Activated T-helper 1 cell treated with anti-CD3 and anti-CD28 coated beads, Interleukin-2, amount 50 U/mL, for 16 hours (primary cell): ENCODE measurements at places on chromosomes 1 and 21.

GRCh38 chr1:44050261-44050660 is 19.0 kb upstream of the SLC6A9 start:
- no peak for DNase-seq

- DNase-seq = no peak
These were observed 148.7 kb upstream of the NR5A2 start for GRCh38 chr1:199878823-199879222.

- DNase-seq = no peak
These were observed 208.8 kb downstream of the FOXD2 start for GRCh38 chr1:47646676-47647075.

DNA sequence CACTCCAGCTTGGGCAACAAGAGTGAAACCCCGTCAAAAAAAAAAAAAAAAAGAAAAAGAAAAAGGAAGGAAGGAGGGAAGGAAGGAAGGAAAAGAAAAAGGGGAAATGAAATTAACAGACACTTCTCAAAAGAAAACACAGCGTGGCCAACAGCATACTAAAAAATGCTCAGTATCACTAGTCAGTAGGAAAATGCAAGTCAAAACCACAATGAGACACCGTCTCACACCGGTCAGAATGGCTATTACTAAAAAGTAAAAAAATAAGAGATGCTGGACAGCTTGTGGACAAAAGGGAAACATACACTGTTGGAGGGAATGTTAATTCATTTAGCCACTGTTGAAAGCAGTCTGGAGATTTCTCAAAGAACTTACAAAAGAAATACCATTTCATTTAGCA is 369.5 kb upstream of the BRINP3 start:
- no peak for DNase-seq

DNA sequence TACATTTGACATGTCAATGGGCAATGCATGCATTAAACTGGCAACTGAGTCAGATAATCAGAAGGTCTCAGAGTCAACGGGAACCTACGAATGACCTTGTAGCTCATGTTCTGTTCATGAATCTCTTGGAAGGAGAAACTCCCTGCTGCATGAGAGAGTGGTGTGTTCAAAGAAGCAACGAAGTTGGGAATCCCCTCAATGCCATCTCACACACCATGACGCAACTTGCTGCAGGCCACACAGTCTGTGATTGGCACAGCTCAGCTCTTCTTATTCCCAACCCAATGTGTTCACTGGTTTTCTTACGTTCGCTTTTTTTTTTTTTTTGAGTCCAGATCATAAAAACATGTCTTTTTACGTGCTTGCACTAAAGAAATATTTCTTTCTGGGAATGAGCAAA is 53.5 kb upstream of the PRDM2 start:
- no peak for DNase-seq

- no peak for DNase-seq
These were observed 107.3 kb downstream of the NTMT2 start for GRCh38 chr1:170252851-170253579.

DNA sequence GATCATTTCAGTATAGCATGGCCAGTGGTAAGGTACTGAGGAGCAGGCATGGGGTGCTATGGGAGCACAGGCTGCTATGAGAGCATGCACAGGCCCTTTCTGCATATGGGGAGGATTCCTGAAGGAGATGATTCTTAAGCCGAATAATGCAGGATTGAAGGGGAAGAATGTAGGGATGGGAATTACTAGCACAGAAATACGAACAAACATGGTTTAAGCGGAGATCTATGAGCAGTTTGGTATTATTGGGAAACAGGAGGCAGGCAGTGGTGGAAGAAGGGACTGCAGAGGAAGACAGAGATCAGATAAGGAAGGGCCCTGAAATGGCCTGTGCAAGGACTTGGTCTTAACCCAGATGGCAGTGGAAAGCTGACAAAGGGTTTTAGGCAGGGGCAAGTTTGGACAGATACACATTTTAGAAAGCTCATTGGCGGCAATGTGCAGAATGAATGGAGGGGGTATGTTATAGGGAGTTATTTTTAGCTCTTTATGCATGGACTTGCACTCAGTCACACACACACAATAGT is 1.7 kb downstream of the OSCP1 start:
- DNase-seq = no peak

GRCh38 chr1:179813626-179814545 is 63.7 kb downstream of the TOR1AIP2 start:
- DNase-seq = no peak

- no peak for DNase-seq
These were observed at the start of gene TSPAN1 for GRCh38 chr1:46174448-46175231. TSPAN1 (plus strand) TSS chr1:46175087; CDS start chr1:46181108, 6,021 bp downstream.

- no peak for DNase-seq
These were observed 64.3 kb upstream of the TTC34 start for GRCh38 chr1:2865571-2866421.

DNA sequence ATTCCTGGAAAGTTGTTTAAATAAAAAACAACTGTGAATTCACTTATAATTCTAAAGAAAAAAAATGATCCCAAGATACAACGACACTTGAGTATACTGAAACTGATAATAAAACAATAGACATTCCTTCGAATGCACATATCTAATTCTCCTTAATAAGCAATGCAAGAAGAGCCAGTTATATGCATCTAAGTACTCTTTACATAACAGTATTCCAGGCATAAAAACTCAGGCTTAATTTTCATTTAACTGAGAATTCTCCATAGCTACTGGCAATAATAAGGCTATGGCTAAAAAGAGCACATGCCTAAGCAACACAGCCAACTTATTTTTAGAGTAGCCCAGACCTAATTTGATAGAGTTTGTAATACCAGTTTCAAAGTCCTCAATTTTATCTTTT is 31.2 kb downstream of the SASS6 start:
- DNase-seq = no peak
